ENCODE measurements at places on chromosomes 1 and 21.

DNA sequence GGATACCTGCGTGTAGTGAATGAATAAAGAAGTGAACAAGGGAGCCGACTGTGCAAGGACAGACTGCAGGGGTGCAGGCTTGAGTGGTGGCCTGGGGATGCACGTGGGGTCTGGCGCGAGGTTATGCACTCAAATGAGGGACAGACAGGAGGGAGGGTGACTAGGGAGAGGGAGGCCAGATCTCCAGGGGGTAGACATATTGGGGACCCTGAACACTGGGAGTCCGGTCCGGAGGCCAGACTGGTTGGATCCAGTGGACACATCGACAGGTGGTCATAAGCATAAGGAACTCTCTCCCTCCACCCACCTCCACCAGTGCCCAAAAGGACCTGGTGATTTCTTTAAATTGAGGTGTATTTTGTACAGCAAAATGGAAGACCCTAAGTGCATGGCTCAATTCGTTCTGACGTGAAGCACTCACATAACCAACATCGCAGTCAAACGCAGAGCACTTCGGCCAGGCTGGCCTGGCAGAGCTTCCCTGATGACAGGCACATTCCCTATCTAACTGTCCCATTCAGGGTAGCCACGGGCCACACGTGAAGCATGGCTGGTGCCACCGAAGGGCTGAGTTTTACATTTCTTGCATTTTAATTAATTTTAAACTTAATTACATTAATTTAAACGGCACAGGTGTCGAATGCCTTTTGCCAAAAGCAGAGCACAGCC lies 14.0 kb downstream of the WNT3A start:
- DNase-seq: no peak

DNA sequence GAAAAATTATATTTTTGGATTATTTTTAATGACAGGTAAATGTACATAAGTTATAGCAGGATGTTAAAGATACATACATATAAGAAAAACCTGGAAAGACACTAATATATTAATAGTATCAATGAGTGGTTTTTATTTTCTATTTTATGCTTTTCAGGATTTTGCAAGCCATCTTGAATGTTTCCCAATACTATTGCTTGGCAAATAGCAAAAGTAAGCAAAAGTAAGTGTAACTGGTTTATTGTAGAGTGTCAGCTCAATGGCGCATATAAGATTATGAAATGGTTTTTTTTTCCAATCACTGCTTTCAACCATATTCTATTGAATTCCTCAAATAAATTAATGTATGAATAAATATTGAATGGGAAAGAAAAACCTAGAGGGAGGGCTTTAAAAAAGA lies 36.4 kb downstream of the ZNF684 start:
- no peak for DNase-seq

DNA sequence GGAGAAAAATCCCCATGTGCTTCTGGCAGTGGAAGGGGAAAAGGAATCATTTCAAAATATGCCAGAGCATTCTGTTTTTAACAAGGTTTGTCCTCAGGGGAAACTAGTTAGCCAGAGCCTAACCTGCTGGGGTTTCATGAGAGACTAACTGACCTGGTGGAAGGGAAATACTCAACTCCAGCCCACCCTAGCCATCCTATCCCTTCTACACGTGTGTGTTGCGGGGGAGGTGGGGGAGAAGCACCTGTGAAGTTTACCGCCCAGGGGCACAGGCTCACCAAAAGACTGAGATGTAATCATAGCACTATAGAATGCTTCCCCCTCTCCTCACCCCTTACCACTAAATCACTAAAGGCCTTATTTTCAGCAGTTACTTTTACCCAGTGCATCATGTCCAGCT lies 139.5 kb downstream of the GRIK3 start:
- DNase-seq: no peak

DNA sequence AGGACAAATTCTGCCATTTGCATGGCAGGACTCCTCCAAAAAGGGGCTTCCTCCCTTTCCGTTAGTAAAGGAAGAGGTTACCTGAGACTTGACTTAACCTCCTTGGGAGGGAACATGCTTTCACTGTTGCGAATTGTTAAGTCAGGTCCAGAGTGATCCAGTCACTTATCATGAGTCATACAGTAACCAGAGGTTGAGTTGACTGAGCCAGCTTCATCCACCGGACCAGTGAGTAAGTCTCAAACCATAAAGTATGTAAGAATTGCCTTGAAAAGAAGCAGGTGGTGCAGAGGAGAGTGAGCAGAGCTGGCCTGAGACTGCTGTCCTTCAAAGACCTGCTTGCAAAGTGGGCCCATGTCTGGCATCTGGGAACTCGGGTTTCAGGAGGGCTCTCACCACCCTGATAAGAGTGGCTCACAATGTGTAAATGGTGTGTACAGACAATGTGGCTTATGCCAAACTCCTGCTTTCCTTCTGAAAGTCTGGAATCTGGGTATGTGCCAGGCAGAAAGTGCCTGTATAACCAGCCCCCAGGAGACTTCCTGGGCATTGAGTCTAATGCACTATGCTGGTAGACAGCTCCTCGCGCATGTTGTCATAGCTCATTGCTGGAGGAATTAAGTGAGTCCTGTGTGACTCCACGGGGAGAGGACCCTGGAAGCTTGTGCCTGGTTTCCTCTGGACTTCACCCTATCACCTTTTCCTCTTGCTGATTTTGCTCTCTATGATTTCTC lies 84.3 kb upstream of the KLHDC7A start:
- DNase-seq: no peak

DNA sequence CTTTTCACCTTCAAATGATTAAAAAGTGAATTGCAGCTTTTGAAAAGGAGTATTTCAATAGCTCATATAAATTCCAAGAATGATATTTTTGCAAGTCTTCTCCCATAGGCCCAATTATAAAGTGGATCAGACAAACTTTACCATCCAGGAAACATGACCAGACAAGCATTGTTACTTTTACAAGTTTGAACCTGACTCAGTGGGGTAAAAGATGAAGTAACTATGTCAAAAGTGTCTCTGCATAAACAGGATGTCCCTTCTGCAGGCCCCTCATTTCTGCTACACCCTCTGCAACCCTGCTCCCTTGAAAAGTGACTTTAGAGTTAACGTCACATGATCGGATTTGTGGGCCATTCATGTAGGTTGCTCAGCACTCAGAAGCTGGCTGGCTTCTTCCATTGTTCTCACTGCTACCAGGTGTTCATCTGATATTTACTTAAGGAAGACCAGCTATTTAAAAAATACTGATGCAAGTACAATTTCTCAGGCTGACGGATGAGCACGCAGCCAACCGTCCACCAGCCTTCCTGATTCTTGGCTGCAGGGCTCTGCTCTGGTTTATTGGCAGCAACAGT lies 32.3 kb downstream of the URB1 start:
- no peak for DNase-seq

DNA sequence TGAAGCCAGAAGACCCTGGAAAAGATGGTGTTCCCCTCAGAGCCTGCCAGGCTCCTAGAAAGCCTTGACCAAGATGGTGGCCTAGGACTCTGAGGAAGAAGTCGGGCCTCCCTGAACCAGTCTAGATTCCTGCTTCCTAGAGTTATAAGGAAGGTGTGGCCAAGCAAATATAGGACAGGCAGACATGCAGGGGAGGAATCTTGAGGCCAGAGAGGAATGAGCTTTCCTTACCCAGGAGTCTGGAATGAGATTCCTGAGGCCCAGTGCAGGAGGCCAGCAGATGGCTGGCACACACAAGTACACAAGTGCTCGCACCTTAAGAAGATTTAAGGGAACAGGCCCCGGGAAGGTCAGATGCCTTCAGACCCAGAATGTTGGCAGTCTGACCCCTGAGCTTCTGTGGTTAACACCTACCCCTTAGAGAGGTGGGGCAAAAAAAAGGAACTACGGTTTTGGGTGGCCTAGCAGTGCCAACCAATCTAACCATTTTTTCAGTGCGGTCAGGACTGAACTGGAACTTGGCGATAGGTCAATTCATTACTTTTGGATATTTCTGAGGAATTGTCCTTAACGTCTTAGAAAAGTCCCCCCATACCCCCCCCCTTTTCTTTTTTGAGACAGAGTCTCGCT lies 73.3 kb downstream of the MDM4 start:
- no peak for DNase-seq

GRCh38 chr1:19467199-19468187 lies 17.8 kb downstream of the CAPZB start:
- DNase-seq: no peak
